ENCODE measurements at places on chromosomes 16 and 17.

DNA sequence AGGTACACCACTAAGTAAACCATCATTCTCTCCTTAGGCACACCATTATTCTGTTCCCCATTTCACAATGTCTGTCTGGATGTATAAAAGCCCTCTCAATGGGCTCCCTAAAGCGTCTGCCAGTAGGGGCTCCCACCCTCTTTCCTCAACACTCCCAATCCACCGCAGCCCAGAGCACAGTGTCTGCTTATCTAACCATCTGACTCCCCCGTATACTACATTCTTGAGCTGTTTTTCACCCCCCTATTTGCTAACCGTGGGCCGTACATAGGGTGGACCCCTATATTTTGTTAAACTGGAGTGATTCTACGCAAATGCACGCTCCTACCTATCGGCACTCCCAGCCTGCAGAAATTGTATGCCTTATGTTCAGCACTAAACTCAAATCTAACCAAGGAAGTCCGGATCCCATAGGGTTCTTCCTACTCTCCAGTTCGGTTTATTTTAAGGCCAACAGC is 685 bp upstream of the PSMD3 start:
- no peak for DNase-seq

GRCh38 chr17:57823469-57824401 is 26.1 kb downstream of the MRPS23 start:
- DNase-seq: no peak

- no peak for DNase-seq
These were observed 612.5 kb downstream of the KCNJ18 start for GRCh38 chr17:22304667-22305303.

- DNase-seq: no peak
These were observed 118.6 kb upstream of the TNRC6C start for GRCh38 chr17:77839698-77840512.

DNA sequence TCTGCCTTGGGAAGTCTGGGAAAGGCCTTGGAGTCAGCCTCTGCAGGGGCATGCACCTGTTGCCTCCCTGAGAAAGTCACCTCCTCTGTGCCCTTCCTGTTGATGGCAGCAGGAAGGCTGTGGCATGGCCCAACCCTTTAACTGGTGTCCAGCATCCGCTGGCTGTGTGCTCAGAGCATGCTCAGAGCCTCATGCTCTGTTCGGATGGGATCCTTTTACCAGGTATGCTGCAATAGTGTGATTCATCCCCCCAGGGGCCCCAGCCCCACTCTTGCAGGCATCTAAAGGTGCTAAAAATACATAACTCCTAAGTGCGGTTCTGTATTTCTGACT is 24.9 kb downstream of the KLHL36 start:
- no peak for DNase-seq

- DNase-seq: no peak
These were observed 21.1 kb upstream of the JPT2 start for GRCh38 chr16:1656808-1657617.

GRCh38 chr17:54754560-54754959 is 146.1 kb upstream of the TOM1L1 start:
- DNase-seq: no peak

GRCh38 chr17:38461683-38462082 is 33.4 kb downstream of the ARHGAP23 start:
- DNase-seq: no peak

- DNase-seq: no peak
These were observed 18.0 kb downstream of the CFDP1 start for GRCh38 chr16:75415169-75415905.

DNA sequence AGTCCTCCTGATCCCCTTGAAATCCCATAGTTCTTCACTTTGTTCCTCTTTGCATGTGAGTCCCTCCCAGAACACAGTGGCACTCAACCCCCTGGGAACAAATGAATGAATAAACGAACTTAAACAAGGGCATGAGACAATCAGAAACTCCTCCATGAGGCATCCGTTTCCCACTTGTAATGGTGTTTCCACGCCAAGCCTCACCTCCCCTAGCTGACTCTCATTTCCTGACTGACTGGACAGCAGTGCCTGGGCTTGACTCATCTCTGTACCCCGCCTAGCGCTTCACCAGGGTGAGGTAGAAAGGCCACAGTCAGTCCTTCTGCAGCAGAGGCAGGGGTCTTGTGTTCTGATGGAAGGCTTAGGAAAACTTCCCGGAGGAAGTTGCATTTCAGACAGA is 14.2 kb downstream of the KIF1C start:
- DNase-seq: no peak

GRCh38 chr16:48136547-48137360 is 19.0 kb downstream of the ABCC12 start:
- no peak for DNase-seq

DNA sequence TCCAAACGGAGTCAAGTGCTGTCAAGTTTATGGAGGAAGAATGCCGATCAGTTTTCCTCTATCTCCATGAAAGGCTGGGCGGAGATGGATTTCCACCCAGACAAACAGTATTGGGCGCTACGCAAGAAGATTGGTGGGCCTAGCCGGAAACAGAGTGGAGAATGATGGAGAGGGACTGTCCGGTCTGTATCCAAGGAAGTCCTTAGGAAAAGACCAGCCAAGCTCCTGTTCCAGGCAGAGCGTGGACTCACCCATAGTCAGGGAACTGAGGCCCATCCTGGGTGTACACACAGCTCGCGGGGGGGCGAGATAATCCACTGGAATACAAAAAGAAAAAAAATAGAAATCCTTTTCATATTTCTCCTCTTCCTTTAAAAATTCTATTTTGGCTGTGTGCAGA is 1.5 kb upstream of the ABCC12 start:
- no peak for DNase-seq
